ENCODE measurements at places on chromosomes 2 and 18.
A peak's percentile ranks its signal among the peaks of the same experiment; 100 is the strongest.

GRCh38 chr2:189657867-189658266 is 3.4 kb upstream of the ASNSD1 start:
- no peak for DNase-seq

GRCh38 chr2:218262237-218262600 is 1.4 kb downstream of the GPBAR1 start:
- DNase-seq, result no peak

GRCh38 chr2:26274058-26274613 is 29.4 kb downstream of the HADHB start:
- DNase-seq, result peak; percentile 92

DNA sequence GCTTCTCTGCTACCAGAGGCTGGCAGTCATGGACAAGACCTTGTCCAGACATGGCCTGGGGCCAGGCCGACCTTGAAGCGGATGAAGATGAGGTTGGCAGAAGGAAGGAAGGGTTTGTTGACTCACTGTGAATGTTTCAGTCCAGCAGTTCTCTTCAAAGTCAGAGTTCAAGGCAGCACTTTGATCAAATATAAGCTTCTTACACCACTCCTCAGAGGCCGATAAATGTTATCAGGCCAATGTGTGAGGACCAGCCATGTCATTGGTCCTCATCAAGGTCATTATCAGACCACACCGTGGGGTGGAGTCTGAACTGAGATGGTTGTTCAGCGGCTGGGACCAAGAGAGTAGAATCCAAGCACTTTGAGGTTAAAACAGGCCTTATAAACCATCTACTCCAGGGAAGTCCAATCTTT is 35.5 kb downstream of the QPCT start:
- no peak for DNase-seq

DNA sequence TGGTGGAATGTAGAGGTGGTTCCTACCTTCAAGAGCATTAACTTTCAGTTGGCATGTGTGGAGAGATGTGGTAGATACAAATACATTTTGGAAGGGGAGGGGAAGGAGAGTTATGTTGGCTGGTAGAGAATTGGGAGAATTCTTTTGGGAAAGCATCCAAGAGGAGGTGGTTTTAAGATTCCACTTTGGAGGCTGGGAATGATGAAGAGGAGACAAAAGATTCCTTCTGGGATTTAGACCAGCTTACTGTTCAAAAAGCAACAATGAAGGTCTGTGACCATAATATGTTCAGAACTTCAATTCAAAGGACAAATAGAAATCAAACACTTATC is 120.8 kb upstream of the FOSL2 start:
- no peak for DNase-seq

DNA sequence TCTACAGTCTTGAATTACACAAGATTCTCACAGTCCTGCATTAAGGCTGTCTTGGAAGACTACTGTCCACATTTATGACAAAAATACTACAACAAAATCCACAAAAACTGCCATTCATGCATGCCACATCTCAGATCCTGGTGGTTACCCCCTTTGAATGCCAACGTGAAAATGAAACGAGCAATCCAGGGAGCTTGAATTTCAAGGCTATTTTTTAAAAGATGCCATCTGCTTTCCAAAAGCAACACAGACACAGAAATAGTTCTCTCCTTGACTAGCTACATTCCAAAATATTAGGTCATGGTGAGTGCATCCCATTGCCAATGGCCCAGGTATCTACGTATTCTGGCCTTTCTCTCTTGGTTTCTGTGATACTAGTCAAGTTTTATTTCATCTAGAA is 36.3 kb downstream of the IRS1 start:
- no peak for DNase-seq

- no peak for DNase-seq
Measured at GRCh38 chr2:62430146-62430545, 75.8 kb downstream of the TMEM17 start.

- no peak for DNase-seq
Measured at GRCh38 chr2:24047703-24048033, 477 bp upstream of the WDCP start.

DNA sequence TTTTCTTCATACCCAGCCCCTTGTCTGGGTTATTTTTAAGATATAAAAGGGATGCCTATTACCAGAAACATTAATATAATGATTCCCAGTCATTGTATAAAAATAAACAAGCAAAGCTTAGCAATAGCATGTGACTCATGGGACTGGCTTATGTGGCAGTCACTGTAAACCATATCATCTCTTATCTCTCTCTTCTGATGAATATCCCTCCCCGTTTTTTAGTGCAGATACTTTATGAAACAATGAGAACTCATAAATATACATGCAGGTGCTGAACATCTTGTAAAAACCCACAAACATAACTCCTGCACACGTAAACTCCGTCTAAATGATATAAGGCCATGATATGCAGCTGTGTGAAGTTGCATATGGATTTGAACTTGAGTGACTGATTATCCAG is 154.9 kb downstream of the MGAT5 start:
- DNase-seq, result no peak

- no peak for DNase-seq
Measured at GRCh38 chr2:120316071-120316470, 29.9 kb upstream of the INHBB start.

DNA sequence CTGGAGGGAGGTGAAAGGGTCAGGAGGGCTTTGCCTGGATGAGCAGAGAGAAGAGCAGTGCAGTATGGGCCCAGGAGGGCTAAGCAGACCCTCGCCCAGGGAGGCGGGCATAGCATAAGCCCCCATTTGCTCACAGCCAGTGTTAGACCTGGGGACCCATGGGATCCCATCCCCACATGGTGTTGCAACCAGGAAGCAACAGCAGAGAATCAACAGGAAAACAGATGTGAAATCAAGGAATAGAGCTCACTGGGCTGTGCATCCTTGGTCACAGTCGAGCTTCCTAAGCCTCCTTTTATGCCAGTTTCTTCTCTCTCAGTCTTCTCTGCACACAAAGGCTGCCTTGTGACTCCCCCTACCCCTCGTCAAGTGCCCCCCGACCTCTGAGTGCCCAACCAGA is 19.9 kb downstream of the ASB18 start:
- DNase-seq, result no peak

GRCh38 chr2:62578803-62579640 is 73.0 kb upstream of the TMEM17 start:
- no peak for DNase-seq

- DNase-seq, result no peak
Measured at GRCh38 chr2:235468978-235469655, 24.7 kb upstream of the AGAP1 start.

DNA sequence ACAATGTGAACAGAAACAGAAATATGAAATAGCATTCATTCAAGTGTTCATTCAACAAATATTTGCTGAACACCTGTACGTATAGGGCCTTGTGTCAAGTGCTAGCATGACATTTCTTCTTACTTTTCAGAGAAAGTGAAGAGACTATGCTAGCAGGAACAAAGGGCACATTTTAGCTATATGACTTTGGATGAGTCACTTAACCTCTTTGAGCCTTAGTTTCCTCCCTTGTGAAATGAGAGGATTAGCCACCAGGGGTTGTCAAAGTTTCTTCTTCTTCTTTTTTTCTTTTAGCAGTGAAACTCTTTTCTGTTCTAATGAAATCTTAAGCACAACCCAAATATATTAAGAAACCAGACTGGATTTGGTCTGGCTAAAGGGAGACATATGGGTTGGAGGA is 53.1 kb downstream of the FIGN start:
- no peak for DNase-seq

DNA sequence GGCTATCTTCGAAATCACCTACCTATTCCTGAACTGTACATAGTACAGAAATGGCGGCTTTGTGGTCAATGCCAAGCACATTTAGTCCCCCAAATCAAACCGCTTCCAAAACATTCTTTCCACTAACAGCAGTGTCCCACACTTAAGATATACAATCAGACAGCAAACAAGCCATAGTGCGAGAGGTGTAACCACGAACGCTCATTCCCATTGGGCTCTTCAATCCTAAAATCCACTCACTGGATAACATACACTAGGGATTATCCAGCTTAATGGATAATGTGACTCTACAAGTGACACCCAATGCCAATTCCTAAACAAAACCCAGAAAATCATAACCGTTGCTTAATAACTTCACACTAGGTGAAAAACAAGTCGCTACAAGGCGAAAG is 2.0 kb downstream of the XPO1 start:
- no peak for DNase-seq

GRCh38 chr2:7634409-7634808 is 717.2 kb downstream of the RNF144A start:
- no peak for DNase-seq

GRCh38 chr18:56575819-56576663 is 62.4 kb downstream of the TXNL1 start:
- DNase-seq, result no peak

GRCh38 chr18:74957588-74958224 is 251.2 kb downstream of the PTGR3 start:
- no peak for DNase-seq

GRCh38 chr18:49617329-49617695 is 55.5 kb downstream of the LIPG start:
- DNase-seq, result no peak

- DNase-seq, result no peak
Measured at GRCh38 chr18:35491700-35492077, 6.1 kb downstream of the INO80C start.

- DNase-seq, result no peak
Measured at GRCh38 chr18:34627137-34627920, 82.8 kb upstream of the DTNA start.

DNA sequence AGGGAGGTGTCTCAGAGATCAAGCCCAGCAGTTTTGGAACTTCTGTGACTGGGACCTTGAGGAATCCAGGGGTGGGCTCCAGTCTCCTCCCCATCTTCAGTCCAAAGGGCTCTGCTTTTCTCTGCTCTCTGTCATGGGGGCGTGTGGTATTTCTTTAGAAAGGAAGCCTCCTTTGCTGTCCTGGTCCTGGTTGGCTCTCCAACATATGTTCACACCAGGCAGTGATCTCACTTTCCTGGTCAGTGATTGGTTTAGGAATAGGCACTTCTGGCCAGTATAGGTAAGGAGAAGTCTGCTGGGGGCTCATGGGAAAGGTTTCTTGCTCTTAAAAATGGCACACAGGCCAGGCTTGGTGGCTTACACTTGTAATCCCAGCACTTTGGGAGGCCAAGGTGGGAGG is 115.5 kb upstream of the HAAO start:
- no peak for DNase-seq

DNA sequence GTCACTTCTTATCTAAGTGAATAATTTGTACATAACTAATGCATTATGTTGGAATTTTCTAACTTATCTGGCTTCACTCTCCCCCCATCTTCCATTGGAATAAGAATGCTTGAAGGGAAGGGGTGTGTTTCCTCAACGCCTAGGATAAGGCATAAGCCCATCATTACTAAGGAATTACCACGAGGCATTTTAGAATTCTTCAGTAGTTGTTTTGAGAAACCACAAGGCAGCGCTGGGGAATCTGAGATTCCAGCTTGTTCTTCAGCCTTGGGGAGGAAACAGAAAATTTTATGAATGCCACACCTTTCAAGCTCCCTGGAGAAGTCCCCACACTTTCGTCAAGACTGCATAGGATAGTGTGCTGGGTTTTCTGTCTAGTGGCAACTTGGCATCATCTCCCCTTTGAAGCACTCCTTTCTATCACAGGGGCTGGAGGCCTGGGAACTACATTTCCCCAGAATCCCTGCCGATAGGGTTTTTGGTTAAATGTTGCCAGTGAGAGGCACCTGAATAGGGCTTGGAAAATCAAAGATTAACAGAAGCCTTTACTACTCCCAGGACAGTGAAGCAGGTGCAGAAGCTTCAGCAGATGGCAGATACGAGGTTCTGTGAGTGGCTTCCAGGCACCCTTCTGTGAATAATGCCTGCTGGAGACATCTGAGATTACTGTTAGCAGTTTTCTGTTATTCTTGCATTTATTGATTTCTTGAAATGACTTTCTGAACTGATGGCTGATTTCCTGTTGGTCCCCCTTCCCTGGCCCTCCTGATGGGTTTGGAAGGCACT is 192.7 kb upstream of the REV1 start:
- DNase-seq, result no peak

- no peak for DNase-seq
Measured at GRCh38 chr2:112273349-112273748, 2.0 kb upstream of the ZC3H6 start.

- no peak for DNase-seq
Measured at GRCh38 chr18:61699397-61700110, 193.3 kb downstream of the RNF152 start.

GRCh38 chr18:48914581-48915251 is 36.0 kb downstream of the SMAD7 start:
- DNase-seq, result no peak

GRCh38 chr2:71605173-71605641 is 151.8 kb downstream of the DYSF start:
- DNase-seq, result peak; percentile 29

DNA sequence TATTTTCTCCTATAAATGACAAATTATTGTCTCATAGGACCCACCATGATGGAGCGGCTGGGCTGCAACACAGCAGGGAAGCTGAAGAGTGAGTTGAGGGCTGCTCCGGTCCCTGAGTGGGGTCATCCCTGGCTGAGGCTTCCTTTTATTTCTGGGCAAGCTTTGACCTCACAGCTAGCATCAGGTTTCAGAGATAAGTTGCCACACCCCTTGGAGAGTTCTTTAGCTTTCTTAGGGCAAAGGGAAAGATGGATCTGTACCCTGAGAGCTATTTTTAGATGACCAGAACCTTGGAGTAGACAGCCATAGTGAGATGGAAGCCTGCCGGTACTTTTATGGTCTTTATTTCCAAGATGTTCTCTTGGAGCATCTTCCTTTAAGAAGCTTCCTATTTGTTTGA is 11.5 kb downstream of the MYL1 start:
- DNase-seq, result no peak

DNA sequence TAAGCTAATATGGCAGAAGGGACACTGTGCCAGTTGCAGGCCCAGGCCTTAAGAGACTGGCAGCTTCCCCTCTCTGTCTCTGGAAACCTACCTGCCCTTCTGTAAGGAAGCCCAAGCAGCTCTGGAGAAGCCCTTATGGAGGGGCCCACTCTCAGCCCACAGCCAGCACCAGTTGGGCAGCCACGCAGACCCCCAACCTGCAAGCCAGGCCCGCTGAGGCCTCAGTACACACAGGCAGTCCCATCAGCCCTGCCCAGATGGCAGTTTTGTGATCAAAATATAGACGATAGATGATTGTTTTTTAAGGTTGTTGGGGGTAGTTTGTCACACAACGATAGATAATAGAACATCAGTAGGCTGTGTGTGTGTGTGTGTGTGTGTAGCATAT is 36.8 kb upstream of the ALPP start:
- no peak for DNase-seq

DNA sequence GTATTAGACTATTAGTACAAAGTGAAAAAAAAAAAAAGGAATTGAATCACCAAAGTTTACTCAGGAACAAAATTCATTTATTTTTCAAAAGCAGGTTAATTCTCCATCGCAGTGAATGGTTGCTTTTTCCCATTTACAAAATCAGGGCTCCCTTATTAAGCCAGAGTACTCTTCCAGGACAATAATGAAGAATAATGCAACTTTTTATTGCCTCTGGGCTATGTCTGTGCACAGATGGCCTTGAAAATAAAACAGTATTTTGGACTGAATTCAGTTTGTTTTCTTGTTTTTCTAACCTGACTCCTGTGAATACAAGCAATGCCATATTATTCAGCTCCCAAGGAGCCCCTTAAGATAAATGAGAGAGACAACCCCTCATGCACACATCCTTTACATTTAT is 246.8 kb downstream of the KCNS3 start:
- DNase-seq, result no peak

GRCh38 chr2:214515111-214515510 is 104.3 kb downstream of the VWC2L start:
- DNase-seq, result no peak
